Dermis blood vessel endothelial cell (primary cell): ENCODE measurements at places on chromosomes 7 and 10. TPM values are rescaled to one million over a fixed set of nuclear protein-coding genes. Genes with fewer than 3 reads are reported as not detected.

DNA sequence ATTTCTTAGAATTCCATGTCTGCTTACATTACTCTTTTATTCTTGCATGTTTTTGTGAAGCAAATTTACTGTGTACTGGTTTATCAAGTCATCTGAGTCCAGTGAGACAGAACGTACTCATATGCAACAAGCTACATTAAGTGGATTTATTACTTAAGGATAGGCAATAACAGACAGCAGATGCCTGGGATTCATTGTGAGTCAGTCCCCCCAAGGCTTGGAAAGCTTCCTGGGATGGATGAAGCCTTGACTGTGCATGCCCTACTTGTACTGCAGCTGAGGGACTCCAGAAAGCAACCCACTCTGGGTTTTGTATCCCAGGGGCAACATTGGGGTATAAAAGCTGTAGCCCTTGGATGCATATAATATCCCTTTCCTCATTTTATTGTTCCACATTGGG lies 113.4 kb upstream of the RAB18 start:
- no peak for DNase-seq

- DNase-seq: no peak
Measured at GRCh38 chr10:44949127-44949802, 10.3 kb upstream of the RASSF4 start.

DNA sequence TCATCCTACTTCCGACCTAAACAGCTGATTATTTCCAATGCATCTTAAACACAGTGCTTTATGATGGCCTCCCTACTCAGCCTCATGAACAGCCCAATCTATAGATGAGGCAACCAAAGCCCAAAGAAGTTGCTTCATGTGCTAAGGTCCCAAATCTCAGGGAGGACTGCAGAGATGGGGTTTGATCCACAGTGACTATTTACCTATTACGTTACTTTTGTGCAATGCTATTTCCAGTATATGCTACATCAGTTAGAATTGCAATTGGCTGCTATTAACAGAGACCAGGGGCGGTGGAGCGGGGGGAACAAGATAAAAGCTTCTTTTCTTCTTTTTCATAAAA lies 153.0 kb upstream of the TNS3 start:
- no peak for DNase-seq

DNA sequence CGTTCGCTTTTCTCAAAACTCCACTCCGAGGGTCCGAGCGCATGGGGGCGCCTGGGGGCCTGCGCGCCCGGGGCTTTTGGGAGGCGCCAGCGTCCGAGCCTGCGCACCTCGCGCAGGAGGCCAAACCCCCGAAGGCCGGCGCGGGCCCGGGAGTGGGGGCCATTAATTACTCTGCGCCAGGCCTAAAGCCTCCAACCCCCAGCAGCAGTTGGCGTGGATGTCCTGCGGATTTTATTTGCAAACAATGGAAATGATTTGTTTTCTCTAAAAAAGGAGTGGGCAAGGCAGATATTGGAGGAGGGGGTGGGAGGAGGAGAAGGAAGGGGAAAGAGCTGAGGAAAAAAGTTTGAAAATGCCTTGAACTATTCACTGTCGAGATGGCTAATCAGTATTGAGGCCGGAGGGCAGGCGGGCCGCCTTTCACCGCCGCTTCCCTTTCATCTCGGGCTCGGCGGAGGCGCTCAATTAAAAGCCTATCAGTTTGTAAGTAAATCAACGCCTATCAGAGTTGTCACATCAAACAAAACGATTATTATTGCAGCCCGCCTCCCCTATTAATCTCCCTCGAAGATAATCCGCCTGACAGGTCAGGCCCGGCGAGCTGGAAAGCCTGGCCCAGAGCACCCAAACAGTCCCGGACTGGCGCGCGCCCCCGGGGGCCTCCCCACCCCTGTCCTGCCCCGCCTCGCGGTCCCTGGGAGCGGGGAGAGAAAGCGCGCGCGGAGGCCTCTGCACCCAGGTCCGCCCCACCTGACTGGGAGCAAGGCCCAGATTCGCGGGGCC lies 3.4 kb upstream of the ZNF503 start:
- no peak for DNase-seq

Gene C10orf71
- total RNA-seq: not detected in 2 replicates

GRCh38 chr7:38681882-38682281 lies 50.7 kb upstream of the AMPH start:
- DNase-seq: no peak

DNA sequence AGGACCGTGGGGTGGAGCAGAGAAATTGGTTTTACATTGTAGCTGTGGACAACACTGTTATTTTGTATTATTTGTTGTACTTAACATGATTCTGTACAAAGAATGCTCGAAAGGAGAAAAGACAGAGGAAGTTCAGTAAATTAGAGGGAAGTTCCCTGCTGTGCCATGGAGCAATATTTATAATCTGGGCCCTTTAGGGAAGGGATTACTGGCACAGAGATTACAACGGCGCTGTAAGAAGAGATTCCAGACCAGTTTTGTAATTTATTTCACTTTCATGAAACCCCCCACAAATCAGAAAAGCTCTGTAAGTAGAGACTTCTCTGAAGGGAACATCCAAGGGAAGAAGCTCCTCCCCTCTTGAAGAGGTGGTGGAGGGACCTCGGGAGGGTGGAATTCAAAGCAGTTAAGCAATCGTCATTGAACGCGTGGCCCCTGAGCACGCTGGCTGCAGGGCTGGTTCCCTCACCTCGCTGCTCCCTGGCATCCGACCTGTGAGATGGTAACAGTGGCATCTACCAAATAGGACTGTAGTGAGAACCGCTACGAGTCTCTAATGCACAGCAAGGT lies 113.5 kb downstream of the KLF6 start:
- DNase-seq: no peak

DNA sequence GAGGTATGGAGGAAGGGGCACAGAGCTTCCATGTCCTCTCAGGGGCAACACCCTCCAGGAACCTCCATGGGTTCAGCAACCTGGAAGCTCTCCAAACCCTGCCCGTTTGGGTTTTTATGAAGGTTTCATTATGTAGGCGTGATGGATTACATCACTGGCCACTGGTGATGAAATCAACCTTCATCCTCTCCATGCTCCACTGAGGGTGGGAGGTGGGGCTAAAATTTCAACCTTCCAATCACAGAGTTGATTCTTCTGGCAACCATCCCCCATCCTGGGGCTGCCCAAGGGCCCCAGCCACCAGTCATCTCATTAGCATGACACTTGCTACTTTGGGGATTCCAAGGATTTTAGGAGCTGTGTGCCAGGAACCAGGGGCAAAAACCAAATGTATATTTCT lies 90.1 kb downstream of the TEX36 start:
- no peak for DNase-seq

- DNase-seq: no peak
Measured at GRCh38 chr10:70784016-70784415, 1.2 kb downstream of the TBATA start.

DNA sequence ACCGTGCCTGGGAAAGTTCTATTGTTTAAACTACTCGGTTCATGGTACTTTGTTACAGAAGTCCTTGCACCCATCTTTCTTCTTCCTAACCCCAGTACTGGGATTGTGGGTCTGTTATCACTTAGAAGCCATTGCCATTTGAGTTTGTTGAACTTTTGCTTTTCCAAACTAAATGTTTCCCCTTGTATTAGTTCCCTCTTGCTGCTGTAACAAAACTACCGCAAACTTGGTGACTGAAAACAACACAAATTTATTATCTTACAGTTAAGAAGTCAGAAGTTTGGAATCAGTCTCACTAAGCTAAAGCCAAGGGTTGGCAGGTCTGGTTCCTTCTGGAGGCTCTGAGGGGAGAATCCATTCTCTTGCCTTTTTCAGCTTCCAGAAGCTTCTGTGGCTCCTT lies 6.9 kb upstream of the LAMB4 start:
- no peak for DNase-seq

- DNase-seq: no peak
Measured at GRCh38 chr10:75023074-75023473, 88.4 kb upstream of the SAMD8 start.

Gene CALCR
- total RNA-seq: not detected in 2 replicates

GRCh38 chr10:70053841-70054288 lies 1.2 kb downstream of the MACROH2A2 start:
- peak; percentile 9 for DNase-seq

Gene ACADSB
- total RNA-seq: 3.7 and 7.5 TPM in 2 replicates

DNA sequence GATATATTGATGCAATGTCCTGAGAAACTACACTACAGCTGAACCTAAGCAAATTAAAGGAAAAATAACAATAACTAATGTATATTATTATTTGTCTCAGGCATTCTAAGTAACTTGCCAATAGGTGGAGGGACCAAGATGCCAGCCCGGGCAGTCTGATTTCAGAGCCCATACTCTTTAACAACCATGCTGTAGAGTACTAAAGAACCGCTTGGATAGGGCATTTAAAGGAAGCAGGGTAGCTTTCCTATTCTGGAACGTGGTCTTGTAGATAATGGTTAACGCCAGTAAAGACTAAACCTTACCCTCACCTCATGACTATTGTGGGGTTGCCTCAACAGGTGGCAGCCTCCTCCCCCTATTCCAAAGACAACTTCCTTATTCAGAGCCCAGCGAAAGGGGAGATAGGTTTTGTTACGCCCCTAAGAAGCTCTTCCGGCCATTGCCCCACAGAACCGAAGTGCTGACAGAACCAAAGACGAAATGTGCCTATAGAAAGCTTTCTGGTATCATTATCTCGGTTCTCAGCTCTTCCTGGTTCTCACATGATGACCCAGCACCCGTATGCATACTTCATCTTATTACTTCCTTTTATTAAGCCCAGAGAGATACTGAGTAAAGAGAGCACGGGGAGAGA lies 707 bp upstream of the C1GALT1 start:
- DNase-seq: peak; percentile 62

DNA sequence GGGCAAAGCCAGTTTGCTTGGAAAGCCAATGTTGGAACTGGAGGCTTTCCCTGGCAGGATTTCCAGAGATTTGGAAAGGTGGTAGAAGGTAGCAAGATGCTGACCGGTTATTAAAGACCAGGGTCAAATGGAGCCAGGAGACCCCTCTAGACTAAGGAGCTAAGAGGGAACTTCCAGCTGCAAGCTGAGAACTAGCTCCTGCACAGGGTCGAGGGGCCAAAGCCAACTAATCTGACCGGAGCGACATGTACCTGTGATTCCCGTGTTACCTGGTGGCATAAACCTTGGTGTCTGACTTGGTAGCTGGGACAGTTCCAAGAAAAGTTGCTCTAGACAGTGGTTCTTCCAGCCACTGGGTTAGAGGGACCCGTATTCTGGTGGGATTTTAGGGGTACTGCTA lies 41.8 kb downstream of the SPDYE5 start:
- no peak for DNase-seq

GRCh38 chr7:150665089-150665748 lies 20.3 kb upstream of the GIMAP2 start:
- no peak for DNase-seq

DNA sequence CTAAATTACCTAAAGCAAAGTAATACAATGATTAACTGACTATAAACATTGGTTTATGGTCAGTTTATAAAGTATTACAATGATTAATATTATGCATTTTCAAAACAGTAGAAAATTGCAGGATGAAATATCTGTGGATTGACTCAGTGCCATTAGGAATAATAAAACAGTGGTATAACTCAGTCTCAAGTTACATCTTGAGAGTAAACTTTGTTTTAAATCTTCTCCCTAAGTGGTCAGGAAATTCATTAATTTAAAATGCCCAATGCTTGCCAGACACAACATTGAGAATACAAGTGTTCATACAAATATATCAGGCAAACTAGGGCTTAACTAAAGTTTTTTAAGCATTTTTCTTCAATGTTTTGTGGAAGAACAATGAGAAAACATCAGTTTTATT lies 257.8 kb downstream of the ETV1 start:
- no peak for DNase-seq

GRCh38 chr10:86259901-86260562 lies 106.6 kb downstream of the GRID1 start:
- DNase-seq: no peak

DNA sequence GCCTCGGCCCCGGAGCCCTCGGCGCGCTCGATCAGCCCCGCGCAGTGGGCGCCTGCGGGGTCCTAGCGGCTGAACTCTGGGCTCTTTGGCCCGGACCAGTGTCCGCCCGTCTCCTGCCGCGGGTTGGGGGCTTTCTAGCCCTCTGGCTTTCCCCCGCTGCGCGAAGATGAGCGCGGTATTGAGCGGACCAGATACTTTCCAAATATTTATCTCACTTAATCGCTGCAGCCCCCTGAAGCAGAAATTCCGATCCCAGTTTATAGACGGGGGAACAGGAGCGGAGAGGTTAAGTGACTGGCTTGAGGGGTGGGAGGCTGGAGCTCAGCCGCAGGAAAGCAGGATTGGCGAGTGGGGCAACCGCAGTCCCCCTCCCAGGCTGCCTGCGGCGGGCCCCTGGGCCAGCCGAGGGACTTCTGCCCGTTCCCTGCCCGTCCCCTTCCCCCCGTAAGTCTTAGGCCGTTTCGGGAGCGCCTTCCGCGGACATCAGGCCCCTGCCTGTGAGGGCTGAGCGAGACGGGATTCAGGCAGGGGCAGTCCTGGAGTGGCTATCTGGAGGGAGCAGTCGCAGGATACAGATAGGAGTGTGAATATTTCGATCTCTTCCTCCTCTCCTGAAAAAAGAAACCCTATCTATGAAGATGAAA lies 565 bp downstream of the STRIP2 start:
- peak; percentile 48 for DNase-seq

Gene CNPY1
- total RNA-seq: not detected in 2 replicates

- DNase-seq: no peak
Measured at GRCh38 chr7:64793106-64793755, 997 bp upstream of the ZNF138 start.

GRCh38 chr7:99493823-99494222 lies 6.3 kb downstream of the ZNF394 start:
- DNase-seq: no peak

DNA sequence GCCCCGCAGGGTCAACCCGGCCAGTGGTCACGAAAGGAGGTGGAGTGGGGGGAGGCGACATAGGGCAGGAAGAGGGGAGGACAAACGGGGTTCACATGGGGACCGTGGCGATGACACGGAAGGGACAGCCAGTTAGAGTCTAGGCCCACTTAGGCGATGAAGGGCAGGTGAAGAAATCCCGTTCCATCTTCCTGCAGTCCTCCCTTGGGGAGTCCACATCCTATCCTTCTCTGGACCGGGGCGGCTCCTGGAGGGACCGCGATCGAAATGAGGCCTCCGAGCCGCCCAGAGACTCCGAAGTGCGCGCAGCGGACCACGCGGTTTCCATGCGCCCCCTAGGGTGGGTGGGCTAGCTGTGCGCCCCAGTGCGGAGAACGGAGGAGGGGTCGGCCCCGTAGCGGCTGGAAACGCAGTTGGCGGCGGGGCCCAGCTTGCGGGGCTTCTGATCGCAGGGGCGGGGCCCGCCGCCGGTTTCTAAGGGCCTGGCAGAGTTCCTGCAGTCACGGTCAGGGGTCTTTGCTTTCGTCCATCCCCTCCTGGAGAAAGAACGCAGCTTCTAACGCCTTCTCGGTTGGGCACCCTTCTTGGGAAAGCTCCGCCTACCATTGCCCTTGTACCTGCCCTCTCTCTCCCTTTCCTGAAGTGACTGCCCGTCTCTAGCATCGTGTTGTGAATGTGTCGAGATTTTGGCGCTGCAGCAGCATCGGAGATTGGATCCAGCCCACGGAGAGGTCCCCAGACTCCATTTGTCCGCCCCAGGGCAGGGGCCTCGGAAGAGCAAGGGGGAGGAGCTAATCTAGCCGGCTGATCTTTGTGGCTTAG lies 17.9 kb upstream of the TMEM225B start:
- DNase-seq: peak; percentile 51

Gene GALNT17
- not detected in 2 replicates for total RNA-seq

Gene UPF2
- 21.8 and 31.6 TPM in 2 replicates for total RNA-seq
